Subcutaneous preadipocyte (primary cell): ENCODE measurements at places on chromosomes 13 and 19. TPM values are rescaled to one million over a fixed set of nuclear protein-coding genes. Genes with fewer than 3 reads are reported as not detected.

The CEACAM16 gene
- total RNA-seq: not detected in 2 replicates

The PABPC3 gene
- under 0.01 TPM in 2 replicates for total RNA-seq

The CYP2S1 gene
- under 0.01 and 0.20 TPM in 2 replicates for total RNA-seq

The CD177 gene
- total RNA-seq: not detected in 2 replicates

The UNC13A gene
- under 0.01 and 0.39 TPM in 2 replicates for total RNA-seq

The TNFAIP8L1 gene
- total RNA-seq: 1.8 and 3.9 TPM in 2 replicates

The VSTM1 gene
- total RNA-seq: not detected in 2 replicates

The ZNF211 gene
- total RNA-seq: 4.8 and 7.2 TPM in 2 replicates

The DHDH gene
- total RNA-seq: not detected in 2 replicates

The PPP1R13L gene
- 0.73 and 0.78 TPM in 2 replicates for total RNA-seq

The CD22 gene
- total RNA-seq: 1.4 TPM in 1 of 2 replicates, not detected in the other

The NPAS1 gene
- 0.39 and 1.8 TPM in 2 replicates for total RNA-seq

The CGB2 gene
- total RNA-seq: not detected in 2 replicates

The PCDH17 gene
- 0.20 TPM in 1 of 2 replicates, not detected in the other for total RNA-seq

The ZNF865 gene
- total RNA-seq: 1.1 and 1.6 TPM in 2 replicates

The SIGLECL1 gene
- not detected in 2 replicates for total RNA-seq

The PPP1R37 gene
- 23.5 and 28.0 TPM in 2 replicates for total RNA-seq
